ENCODE measurements at places on chromosomes 3 and 15.

DNA sequence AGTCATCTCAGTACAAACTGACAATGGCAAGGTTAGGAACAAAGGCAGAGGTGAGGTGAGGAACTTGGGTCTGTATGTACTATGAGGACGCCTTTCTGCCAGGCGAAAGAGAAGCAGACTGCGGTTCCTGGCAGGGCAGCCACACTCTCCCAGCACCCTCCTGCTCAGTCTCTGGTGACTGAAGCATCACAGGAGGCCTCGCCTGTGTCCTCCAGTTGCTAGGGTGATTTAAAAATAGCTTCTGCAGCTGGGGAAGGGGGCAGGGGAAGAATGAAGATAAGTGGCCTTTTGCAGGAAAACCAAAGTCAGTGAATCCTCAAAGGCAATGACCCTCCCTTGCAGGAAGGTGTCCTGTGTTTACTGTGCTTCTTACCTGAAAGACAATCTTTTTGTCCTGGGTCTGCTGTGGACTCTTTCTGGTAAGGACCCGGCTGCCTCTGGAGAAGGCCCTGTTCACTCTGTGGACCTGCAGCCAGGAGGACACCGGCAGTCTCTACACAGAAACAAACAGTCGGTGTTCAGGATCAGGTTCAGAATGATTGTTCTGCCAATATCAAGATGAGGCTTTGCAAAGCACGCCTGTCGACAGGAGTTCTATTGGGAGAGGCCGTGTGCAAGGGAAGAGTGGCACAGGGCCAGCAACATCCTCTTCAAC is 65.7 kb upstream of the DGKG start:
- no peak for DNase-seq

DNA sequence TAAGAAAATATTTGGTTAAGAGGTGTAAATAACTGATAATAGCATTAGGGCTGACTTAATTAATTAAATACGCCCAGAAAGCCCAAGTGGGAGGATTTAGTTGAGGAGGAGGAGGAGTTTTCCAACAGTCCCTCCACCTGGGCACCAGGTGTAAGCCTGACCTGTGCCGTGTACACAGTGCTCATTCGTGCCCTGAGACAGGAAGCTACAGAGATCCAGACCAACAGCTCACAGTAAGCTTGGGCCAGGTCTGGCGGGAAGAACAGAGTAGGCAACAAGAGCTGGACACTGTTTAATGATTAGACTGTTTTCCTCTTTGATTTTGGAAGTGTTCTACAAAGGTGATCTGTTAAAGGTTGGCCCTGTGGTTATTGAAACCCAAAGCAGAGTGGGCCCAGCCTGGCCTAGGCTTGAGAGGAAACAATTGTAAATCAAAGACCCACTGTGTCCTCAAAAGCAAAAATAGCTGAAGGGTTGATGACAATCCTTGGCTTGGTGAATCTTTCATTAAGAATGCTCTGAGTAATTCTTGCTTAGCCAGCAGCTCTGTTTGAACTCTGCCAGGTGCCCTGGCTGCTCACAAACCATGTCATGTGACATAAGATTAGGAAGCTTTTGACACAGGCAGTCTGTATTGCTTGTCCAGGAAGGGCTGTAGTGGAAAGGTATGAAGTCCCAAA is 13.8 kb downstream of the SQOR start:
- DNase-seq: no peak

- DNase-seq: no peak
These were observed 9.9 kb upstream of the SAMD7 start for GRCh38 chr3:169901453-169901852.

DNA sequence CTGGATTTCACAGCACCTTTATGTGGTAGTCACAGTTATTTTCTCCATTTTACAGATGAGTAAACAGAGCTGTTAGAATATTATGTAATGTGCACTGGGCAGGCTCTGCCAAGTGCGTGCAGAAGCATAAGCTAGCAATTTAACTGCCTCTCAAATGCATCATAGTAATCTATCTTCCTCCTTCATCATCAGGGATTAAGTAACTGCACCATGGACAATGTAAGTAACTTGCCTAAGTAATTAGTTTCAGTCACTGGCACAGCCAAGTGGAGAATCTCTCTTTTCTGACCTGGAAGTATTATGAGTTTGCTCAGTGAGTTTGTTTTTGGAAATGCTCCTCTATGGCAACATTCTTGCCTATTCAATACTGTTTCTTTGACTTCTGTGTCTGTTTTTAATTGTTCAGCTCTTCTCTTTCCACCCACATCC is 260.5 kb downstream of the PTPRG start:
- no peak for DNase-seq

- DNase-seq: no peak
These were observed 118.1 kb downstream of the SLC25A26 start for GRCh38 chr3:66338927-66339326.

DNA sequence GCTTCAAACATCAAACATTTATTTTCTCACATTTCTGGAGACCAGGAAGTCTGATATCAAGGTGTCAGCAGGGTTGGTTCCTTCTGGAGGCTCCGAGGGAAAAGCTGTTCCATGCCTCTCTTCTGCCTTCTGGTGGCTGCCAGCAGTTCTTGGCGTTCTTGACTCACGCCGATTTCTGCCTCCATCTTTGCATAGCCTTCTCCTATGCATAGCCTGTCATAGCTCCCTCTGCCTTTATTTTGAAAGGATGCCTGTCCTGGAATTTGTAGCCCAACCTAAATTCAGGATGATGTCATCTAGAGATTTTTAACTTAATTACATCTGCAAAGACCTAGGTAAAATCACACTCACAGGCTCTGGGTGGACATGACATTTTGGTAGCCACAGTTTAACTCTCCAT is 70.4 kb downstream of the RGMA start:
- no peak for DNase-seq

DNA sequence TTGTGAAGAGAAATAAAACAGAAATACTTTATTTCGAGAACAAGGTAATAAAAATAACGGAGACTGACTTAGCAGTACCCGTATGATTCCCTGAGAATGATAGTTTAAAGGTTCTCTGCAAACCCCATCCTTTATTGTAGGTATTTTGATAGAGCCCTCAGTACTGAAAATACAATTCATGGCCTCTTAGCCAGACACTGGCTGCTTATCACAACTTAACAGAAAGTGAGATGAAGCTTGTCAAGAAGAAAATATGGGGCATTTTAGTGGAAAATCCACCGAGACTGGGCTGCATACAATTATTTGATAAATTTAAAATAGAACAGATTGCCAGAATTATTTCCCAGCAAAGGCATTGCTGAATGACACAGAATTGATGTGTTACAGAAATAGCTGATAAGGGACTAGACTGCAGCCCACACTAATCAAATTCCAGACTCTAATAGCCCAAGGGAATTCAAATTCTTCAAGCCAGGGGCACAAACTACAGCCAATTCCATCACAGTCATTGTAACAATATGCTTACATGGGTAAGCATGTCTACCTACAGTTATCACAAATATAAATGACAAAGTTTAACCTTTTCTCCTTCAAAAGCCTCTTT is 521.9 kb downstream of the PLOD2 start:
- DNase-seq: no peak

GRCh38 chr15:41950127-41950483 is 22.3 kb downstream of the EHD4 start:
- no peak for DNase-seq

DNA sequence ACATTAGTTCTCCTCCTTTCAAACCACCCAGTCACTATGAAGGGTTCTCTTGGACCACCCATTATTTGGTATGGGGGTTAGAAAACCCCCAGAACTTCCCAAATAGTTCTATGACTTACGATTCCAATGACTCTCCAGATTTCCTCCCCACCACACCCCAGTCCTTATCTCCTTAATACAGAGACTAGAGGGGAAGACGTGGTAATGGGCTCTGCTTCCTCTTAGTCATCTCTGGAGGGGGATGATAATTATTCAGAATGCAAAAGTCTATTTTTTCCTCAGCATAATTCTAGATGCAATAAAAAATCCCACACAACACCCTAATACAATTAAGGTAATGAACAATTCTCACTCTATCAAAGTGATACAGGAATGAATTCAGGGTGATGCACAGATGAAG is 48.9 kb upstream of the CFAP161 start:
- DNase-seq: no peak

- DNase-seq: no peak
These were observed 474.8 kb upstream of the GBE1 start for GRCh38 chr3:82236257-82236656.

DNA sequence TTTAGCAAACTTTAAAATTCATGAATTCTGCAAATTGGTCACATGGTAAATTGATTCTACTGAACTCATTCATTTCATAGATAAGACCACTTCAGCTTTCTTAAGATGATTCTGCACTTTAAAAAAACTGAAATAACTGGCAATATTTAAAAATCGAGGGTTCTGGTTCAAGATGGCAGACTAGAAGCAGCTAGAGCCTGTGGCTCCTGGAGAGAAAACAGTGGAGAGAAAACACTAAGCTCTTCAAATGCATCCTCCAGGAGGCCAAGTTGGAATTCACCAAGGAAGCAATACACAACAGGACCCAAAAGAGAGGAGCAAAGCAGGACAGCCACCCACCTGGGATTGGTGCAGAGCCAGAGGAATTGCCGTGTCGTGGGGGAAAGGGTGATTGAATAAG is 132.1 kb downstream of the SPATA16 start:
- no peak for DNase-seq

GRCh38 chr3:149021830-149022229 is 30.5 kb downstream of the GYG1 start:
- DNase-seq: no peak

- no peak for DNase-seq
These were observed 9.1 kb downstream of the RBM15B start for GRCh38 chr3:51400166-51400565.

- DNase-seq: no peak
These were observed 1.6 kb upstream of the P2RY13 start for GRCh38 chr3:151330899-151331298.

- DNase-seq: no peak
These were observed 745.7 kb upstream of the CCDC54 start for GRCh38 chr3:106631373-106632108.

DNA sequence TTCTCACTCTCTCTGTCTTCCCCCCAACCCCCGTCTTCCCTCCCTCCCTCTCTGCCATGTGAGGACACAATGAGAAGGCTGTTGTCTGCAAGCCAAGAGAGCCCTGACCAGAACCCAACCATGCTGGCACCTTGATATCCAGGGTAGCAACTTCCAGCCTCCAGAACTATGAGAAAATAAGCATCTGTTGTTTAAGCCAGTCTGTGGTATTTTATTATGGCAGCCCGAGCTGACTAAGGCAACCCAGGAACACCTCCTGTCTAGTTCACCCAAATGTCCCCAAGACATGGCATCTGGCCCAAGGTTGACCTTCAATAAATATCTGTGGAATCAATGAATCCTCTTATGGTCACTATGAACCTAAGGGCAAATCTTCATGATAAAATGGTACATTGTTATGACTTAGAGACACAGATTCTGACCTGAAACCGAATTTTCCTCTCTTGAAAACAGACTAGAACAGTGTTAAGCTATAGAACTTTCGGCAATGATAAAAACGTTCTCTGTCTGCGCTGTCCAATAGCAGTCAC is 26.5 kb downstream of the RFTN1 start:
- no peak for DNase-seq

GRCh38 chr3:29758434-29759322 is 477.8 kb downstream of the RBMS3 start:
- DNase-seq: no peak

- no peak for DNase-seq
These were observed 21.5 kb downstream of the TKT start for GRCh38 chr3:53234130-53234840.

GRCh38 chr3:106824856-106825255 is 552.4 kb upstream of the CCDC54 start:
- DNase-seq: no peak

GRCh38 chr3:103512595-103512994 is 1077.8 kb downstream of the ZPLD1 start:
- no peak for DNase-seq

DNA sequence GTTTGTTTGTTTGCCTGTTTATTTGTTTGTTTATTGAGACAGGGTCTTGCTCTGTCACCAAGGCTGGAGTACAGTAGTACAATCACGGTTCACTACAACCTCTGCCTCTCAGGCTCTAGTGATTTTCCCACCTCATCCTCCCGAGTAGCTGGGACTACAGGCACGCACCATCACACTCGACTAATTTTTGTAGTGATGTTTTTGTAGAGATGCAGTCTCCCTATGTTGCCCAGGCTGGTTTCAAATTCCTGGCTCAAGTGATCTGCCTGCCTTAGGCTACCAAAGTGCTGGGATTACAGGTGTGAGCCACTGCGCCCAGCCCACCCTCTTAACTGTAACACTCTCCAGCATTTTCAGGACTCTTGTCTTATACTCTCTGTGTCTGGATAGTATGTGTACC is 26.7 kb downstream of the PLD1 start:
- DNase-seq: no peak

GRCh38 chr3:136577791-136578190 is 174.4 kb downstream of the STAG1 start:
- DNase-seq: no peak

DNA sequence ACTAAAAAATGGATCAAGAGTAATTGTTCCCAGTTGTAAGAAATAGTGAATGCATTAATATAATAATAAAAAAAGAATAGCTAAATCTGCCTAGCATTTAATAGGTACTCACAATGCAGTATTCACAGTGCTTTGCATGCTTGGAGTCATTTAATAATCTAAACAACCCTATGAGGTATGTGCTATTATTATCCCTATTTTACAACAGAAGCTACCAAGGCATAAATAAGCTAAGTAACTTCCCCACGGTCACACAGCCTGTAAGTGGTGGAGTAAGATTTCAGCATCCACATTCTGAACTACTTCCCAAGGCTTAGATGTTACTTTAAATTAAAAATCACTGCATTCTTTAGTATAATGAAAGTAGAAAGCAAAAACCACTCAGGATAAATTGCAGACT is 102.9 kb downstream of the PLCH1 start:
- DNase-seq: no peak

- DNase-seq: no peak
These were observed 36.9 kb downstream of the FAM3D start for GRCh38 chr3:58629629-58630028.

DNA sequence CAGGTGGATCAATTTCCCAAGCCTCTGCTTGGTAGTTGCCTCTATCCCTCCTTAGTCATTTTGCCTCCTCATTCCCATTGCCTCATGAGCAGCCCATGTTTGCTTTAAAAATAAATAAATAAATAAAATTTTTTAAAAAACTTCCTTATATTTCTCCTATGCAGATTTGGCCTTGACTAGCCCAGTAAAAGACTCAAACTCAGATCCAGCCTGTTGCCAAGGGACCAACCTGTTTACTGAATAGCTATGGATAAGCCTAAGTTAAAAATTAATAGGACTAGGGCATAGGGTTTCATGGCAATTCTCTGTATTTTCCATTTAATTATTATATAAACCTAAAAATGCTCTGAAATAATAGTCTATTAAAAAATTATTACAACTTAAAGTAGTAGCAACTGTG is 384.4 kb downstream of the RSL24D1 start:
- no peak for DNase-seq
